ENCODE measurements at places on chromosomes 11 and 22.

GRCh38 chr11:76659672-76660532 lies 10.6 kb downstream of the LRRC32 start:
- DNase-seq: no peak

- DNase-seq: no peak
Measured at GRCh38 chr11:86795949-86796348, 4.4 kb upstream of the PRSS23 start.

- no peak for DNase-seq
Measured at GRCh38 chr11:106888386-106888785, 129.9 kb downstream of the GUCY1A2 start.

DNA sequence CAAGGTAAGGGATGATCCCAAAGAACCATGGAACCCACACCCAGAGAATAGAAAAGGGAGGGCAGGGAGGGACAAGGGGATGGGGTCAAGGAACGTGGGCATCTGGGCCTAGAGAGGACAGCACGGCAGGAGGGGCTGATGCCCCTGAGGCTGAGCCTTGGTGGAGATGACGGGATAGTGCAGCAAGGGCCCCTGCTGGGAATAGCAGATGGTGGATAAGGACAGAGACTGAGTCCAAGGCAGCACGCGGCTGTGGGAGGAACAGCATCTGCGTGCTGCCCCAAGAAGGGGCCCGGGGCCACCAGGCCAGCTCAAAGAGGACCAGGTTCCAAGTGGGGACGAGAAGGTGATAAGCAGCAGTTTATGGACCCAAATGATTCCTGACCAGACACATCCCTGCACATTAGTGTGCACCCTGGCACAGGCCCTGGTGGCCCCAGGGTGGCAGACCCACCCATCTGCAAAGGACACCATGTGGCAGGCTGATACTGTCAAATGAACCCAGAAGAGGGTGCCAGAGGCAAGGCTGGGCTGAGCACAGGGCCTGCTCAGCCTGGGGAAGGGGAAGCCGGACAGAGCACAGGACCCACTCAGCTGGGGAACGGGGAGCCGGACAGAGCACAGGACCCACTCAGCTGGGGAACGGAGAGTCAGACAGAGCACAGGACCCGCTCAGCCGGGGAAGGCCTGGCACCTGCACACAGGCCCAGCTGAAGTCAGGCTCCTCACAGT lies 12.8 kb upstream of the TESMIN start:
- DNase-seq: no peak

DNA sequence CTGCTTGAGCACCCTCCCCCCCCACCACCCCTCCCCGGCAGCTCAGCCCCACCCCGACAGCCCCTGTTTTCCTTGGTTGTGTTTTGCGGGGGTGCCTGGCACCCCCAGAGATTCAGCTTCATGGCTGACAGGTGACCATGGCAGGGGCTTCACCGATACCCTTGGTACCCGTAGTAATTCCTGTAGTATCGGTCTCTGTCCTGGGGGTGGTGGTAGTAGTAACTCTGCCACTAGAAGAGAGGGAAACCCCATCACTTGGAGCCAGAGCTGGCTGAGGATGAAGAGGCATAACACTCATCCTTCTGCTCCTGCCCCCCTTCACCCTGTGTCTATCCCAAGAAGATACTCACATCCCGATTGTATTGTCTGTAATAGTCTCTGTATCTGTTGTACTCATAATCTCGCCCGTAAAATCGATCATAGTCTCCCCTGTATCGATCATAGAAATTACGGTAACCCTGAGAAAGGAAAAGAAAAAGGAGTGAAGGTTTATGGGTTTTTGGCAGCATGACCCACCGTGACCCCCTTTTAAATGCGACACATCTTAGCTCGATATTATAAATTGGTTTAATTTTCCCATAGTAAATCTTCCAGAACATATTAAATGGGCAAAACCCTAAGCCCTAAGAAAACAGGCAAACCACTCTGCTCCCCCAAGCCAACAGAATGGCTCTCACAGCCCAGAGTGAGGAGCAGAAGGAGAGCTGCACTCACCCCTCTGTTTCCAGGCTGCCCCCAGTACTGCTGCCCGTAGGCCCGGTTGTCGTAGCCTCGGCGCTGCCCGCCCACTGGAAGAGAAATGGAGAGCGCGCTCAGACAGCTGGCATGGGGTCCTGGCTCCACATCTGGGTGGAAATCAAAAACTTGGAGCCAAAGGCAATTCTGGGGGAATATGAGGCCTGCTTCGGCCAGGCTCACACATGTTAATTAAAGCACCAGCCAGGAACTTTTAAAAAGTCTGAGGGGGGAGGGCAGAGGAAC lies 8.0 kb downstream of the GNG3 start:
- no peak for DNase-seq

GRCh38 chr11:125454047-125454446 lies 42.0 kb downstream of the FEZ1 start:
- no peak for DNase-seq

GRCh38 chr11:128862908-128863660 lies 4.0 kb downstream of the KCNJ1 start:
- no peak for DNase-seq

DNA sequence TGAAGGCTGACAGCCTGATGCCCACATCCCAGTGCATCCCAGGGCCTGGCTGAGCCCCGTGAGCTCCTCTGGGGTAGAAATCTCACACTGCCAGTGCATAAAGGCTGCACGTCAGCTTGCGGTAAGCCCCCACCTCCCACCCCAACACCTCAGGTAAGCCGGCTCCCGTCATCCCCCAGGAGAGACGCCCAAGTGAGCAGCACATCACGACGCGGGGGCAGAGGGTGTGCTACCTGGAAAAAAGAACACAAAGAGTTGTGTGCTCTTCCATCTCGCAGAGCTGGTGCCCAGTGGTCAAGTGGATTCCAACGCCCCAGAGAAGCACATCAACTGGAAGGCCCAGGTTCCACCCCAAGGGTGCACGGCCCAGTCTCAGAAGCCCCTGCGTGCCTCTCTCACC lies 50.0 kb downstream of the IGSF9B start:
- no peak for DNase-seq

DNA sequence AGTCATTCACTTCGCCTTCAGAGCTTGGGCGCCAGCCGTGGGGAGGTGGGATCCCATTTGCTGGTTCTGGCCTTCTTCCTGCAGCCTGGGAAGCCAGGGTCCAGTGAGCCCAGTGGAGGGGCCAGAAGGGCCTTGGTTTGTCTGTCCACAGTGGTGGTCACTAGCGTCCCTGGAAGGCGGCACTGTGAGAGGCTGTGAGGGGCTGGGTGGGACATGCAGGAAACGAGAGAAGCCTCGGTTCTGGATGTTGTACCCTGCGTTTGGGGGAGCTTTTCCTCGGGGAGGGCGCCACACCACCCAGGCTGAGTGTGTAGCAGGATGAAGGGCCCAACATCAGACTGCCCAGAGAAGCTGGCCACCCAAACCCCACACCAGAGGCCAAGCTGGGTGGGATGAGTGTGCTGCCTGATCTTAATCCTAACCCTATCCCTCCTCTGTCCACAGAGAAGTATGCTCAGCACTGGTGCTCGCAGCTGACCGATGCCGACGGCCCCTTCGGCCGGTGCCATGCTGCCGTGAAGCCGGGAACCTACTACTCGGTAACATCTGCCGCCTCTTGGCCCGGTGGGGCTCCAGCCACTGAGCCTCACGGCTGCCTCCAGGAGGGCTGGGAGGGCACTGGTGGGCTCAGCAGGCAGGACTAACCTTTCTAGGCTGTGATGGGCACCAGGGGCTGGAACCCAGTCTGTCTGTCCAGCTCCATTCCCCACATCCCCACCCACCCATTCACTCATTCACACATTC lies 14.4 kb downstream of the MUC5AC start:
- DNase-seq: no peak

DNA sequence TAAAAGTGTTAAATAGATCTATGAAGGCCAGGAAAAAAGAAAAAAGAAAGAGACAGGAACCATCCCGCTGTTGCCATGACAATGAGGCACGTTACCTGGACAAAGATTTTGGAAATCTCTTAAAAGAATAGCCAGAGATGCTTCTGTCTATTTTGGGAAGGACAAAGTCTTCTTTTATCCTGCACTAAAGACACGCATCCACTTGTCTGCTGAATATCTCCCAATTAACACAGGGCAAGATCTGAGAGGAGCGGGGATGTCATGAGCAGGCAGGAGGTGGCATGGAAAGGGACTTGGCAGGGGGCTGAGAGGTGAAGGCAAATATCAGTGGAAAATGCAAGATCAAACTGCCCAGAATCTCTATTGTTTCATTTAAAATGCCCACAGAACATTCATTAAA lies 153.8 kb upstream of the BLID start:
- DNase-seq: no peak

GRCh38 chr11:113626736-113627135 lies 79.4 kb downstream of the TMPRSS5 start:
- no peak for DNase-seq

DNA sequence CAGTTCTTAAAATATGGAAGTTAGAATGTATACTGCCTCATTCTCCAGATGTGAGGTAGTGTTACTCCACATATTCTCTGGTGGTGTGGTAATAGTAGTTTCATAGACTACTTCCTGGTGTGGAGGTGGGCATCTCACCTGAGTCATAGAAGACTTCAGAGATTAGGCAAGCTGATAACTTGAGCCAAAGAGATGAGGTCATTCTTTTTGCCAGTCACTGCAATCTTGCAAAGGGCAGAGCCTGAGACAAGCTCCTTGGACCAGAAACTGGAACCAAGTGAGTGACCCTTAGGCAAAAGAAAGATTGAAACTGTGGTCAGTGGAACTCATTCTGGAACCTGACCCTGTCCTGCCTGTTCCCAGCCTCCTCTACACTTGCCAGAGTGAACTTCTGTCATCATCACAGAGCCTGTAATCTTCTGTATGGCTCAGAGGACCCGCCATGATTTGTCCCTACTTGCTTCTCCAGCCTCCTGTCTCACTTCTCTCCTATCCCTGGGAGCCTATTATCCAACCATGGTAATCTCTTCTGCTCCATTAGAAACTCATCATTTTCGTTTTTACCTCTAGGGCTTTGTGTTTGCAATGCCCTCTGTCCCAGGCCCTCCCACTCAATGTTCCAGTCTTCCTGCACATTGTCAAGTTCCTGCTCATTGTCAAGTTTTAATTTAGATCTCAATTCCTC lies 10.6 kb upstream of the CCDC83 start:
- DNase-seq: no peak

DNA sequence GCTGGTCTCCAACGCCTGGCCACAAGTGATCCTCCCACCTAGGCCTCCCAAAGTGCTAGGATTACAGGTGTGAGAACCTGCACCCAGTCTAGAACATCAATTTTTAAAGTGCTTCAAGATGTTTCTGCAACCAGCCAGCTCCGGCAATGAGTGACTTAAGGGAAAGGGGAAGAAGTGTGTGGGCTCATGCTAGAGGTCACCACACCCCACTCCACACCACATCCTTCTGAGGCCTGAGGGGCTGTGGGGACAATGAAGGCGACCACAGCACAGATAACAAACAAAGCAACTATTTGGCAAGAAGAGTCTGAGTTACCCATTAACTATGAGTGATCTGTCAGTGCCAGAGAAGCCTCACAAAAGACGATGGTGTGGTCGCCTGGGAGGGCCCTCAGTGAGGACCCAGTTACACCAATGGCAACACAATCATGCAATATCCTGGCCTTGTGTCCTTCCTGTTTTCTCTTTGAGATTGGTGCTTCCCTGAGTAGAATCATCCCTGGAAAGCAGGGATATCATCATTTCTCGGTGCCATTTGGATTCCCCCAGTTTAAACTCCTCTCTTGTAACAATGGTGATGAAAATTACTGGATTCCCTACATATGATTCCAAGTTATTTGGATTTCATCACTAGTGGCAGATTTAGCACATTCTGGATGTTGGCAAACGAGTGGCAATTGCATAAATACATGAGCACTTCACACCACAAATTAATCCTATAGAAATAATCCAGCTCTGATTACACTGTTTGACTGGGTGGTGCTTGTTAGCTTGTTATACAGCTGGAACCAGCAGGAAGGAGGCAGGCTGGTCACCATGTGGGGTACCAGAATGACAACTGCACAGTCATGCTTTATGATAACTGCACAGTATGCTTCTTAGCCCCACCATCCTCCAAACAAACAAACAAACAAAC lies 18.4 kb downstream of the ABTB2 start:
- DNase-seq: no peak

DNA sequence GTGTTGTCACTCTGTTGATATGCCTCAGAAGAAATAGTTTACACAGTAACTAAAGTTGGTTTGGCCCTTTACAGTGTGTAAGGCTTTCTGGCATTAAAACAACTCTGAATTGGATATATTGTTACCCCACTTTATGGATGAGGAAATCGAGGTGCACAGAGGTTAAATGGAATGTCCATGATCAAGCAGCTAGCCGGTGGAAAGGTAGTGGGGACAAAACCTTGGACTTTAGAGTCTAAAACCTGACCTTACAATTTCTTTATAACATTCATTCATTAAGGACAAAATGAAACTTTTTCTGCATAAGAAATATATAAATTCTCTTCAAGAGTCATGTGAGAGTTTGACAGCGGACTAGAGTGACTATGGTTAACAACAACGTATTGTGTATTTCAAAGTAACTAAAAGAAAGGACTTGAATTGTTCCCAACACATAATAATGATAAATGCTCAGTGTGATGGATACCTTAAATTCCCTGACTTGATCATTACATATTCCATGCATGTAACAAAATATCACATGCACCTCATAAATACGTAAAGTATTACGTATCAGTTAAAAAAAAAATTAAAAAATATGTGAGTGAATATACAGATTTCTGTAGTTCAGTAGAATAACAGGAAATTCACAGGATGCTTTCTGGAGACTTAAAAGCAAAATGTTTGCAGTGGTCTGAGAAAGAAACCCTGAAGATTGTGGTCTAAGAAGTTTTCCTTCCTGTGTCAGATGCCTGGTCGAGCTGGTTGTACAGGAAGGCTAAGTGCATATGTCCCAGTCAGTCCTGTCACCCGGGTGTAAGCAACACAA lies 51.0 kb downstream of the TEAD1 start:
- peak; percentile 45 for DNase-seq

DNA sequence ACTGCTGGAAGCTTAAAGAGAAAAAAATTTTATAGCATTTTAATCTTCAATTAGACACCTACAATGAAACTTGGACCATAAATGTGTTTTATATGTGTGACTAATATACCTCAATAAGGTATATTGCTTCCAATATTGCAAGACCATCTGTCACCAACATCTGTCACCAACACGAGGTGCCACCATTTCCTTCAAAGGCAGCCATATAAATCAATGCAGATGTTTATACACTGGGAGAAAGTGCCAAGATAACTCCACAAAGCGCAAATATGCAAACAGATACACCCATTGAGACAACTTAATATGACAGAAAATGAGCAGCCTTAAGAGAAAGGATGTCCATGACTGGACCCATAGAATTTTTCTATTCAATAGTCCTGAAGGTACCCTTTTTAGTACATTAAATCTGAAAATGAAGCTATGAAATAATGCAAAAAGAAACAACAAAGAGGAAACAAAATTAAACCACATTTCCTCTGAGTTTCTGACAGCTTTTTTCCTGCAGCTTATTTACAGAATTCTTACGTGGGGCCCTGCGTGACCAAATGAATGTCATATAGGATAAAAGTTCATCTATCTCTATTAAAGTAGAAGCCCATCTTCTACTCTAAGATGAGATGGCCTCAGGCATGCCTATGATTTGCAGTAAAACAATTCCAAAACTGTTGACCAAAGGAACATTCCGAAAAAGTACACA lies 12.5 kb downstream of the MPZL3 start:
- no peak for DNase-seq

- peak; percentile 51 for DNase-seq
Measured at GRCh38 chr11:7690648-7691047, 15.6 kb downstream of the OVCH2 start.

- no peak for DNase-seq
Measured at GRCh38 chr11:14042686-14043465, 80.4 kb downstream of the SPON1 start.

GRCh38 chr11:61787928-61788491 lies 4.4 kb downstream of the TMEM258 start:
- no peak for DNase-seq

Measured in MM.1S (cell line).